ENCODE measurements at places on chromosomes 3 and 15.

DNA sequence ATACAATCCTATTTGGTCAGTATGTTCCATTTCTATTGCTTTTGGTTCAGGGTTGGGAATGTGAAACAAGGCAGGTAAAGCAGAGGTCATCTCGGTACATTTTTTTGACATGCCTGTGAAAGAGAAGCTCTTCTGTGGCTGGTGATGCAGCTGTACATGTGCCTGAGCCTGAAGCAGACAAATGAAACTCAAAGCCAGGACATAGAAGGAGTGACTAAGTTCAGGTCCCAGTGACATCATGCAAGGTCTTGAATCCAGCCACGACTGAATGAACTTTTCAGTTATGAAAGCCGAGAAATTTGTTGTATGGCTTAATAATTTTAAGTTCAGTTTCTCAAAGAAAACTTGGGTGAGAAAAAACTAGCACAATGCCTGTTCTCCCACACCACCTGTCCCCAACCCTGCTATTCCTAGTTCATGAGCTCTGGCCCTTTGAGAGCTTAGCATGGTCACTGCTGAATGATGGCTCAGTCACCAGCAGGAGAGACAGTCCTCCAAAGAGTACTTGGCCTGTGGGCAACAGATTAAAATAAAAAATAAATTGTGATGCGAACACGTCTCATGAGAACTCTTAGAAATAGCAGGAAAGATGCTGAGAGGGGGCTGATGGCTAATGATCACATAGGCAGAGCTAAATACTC is 600.2 kb upstream of the GRM7 start:
- no peak for DNase-seq

GRCh38 chr3:13215940-13216546 is 142.8 kb upstream of the IQSEC1 start:
- no peak for DNase-seq

DNA sequence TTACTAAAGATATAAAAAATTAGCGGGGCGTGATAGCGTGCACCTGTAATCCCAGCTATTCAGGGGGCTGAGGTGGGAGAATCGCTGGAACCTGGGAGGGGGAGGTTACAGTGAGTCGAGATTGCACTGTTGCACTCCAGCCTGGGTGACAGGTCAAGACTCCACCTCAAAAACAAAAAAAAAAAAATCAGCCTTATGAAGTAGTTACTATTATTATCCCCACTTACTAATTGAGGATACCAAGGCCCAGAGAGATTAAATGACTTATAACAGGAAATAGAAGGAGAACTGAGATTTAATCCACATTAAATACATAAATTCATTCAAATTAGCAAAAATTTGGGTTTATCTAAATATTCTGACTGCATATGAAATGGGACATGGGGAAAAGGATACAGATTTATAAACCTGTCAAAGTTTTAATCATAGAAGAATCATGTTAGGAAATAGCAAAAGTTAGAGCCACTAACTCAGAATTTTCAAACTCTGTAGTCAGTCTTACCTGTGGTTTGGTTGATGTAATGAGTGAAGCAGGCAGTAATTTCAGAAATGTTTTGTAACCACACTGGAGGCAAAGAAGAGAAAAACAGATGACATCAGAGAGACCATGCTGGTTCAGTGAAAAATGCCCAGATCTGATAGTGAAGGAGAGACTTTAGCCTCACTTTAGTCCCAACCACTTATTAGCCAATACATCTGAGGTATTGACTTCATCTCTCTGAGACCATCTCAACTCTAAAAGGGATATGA is 25.0 kb upstream of the ACAP2 start:
- no peak for DNase-seq

GRCh38 chr15:68729789-68730411 is 90.8 kb downstream of the ANP32A start:
- no peak for DNase-seq

DNA sequence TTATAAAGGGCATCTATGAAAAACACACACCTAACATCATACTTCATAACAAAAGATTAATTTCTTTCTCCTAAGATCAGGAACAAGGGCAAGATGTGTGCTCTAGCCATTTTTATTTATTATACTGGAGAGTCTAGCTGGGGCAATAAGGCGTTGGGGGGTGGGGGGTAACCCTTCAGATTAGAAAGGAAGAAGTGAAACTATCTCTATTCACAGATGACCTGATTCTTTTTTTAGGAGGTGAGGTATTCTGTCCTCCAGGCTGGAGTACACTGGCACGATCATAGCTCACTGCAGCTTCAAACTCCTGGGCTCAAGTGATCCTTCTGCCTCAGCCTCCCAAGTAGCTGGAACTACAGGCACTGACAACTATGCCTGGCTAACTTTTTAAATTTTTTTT is 89.5 kb upstream of the MANF start:
- DNase-seq: no peak

GRCh38 chr3:185175370-185175987 is 22.6 kb upstream of the C3orf70 start:
- DNase-seq: peak; percentile 95

DNA sequence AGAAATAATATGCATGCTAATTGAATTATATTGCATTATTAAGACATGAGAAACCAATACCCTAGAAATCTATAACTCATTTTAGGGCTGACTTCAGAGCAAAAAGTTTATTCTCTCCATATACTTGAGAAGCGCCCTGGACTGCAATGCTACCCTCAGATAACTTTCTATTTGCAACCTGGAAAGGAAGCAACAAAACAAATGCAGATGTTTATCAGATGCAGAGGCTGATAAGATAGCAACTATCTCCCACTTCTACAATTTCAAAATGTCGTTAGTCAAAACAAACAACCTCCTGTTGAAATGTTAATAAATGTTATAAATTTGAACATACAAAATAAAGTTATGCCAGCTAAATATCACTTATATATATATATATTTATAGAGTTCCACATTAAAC is 34.8 kb downstream of the HES1 start:
- no peak for DNase-seq

GRCh38 chr3:146227486-146227885 is 23.4 kb downstream of the PLSCR4 start:
- no peak for DNase-seq

DNA sequence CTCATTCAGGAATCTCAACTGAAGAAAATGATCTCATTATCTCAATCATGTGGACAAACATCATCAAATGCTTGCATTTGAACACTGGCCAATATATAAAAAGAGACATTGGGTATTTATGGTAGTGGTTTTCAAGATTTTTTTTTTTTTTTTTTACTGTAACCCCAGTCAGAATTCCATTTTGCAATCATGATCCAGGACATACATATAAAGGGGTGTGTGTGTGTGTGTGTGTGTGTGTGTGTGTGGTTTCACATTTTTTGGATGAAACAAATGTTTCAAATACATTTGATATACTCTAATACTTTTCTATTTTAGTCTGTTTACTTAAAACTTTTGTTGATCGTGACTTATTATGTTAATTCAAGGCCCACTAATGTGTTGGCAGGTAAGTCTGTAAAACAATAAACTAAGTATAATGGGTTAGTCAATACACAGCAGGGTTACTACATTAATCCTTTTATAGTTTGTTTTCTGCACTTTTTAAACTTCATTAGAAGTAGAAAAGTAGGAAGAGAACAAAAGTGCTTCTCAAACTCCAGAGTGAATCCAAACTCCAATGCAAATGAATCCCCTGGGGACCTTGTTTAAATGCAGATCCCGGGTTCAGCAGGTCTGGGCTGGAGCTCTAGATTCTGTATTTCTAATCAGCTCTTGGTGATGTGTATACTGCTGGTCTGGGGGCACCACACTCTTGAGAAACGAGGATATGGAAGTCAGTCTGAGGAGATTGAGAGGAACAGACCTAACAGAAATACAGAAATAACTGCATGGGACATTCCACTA is 17.6 kb downstream of the THRB start:
- DNase-seq: peak; percentile 45

DNA sequence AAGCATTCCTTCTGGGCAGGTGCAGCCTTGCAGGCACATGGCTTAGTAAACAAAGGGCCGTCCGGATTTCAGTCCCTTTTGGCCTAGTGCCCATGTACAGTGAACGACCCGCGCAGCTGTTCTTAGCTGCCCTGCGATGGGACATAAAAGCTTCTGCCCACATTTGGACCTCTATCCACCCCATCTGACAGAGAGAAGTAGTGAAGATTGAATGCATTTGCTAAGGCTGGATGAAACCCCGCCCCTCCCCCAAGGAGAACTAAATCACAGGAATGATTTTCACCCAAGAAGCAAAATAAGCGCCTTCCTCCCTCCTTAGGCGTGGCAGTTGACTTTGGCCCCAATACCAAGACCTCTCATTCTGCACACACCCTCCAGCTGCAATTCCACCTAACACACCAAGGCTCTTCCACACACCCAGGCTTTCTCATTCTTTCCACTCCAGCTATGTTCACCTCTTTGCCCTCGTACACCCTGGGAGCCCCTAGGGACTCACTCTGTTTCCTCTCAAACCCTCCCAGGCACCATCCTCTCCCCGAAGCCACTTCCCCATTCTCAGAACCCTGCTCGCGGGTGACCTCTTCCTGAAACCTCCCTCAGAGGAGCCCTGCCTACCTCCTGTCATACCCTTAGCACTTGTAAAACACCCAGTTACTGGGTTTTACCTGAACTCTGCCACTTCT is 14.1 kb upstream of the HRH1 start:
- DNase-seq: peak; percentile 76

GRCh38 chr15:96102631-96103030 is 227.9 kb upstream of the NR2F2 start:
- no peak for DNase-seq

- peak; percentile 93 for DNase-seq
These were observed 339.8 kb upstream of the RARB start for GRCh38 chr3:25088284-25088683.

GRCh38 chr15:43274136-43274535 is 7.4 kb upstream of the TGM5 start:
- DNase-seq: no peak

DNA sequence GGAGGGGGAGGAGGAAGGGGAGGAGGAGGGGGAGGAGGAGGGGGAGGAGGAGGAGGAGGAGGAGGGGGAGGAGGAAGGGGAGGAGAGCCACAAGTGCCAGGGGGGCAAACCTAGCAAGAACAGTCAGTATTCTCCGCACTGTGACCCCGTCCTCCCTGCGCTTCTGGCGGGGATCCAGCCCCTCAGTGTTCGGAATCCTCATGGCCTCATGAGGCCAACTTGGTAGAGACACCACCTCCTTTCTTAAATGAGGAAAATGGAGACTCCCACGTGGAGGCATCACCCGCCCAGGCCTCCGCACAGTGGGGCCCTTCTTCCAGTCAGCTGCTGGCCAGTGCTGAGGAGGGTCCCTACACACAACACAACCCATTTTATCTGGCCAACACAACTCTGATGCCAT is 163.4 kb downstream of the XXYLT1 start:
- DNase-seq: no peak

DNA sequence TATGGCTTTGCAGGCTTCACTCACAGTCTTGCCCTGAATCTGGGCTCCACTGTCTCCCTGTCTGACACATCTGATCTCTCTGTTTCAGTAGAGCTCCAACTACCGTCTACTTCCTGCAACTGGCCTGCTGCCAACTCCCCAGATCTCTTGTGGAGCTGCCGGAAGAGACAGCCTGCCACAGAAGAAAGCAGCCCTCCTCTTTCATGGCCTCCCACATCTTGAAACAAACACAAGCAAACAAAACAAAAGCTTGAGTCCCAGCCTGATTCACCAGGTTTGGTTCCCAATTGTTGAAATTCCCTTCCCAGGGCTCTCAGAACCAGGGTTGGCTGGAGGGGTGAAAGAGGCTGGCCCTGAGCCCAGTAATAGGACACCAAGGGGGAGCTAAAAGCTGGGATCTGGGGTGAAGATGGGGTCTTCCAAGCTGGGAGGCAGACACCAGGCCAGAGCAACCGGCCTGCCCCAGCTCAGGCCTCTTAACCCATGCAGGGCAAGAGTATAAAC is 55.3 kb upstream of the CA12 start:
- DNase-seq: peak; percentile 98

DNA sequence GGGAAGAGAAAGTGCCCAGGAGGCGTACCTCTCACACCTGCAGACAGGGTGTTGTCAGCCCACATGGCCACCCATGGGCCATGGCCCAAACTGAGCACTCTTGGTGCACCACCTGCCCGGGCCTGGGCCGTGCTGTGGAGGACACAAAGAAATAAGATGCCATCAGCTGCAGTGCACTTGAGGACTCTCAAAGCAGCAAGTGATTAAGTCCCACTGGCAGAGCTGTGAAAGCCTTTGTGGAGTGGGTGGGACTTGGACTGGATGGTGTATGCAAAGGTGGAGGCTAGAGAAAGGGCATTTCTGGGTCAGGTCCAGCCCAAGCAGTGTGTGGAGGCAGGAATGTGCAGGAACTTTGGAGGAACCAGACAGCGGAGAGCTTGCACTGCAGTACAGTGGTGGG is 122.3 kb downstream of the MEGF11 start:
- no peak for DNase-seq

DNA sequence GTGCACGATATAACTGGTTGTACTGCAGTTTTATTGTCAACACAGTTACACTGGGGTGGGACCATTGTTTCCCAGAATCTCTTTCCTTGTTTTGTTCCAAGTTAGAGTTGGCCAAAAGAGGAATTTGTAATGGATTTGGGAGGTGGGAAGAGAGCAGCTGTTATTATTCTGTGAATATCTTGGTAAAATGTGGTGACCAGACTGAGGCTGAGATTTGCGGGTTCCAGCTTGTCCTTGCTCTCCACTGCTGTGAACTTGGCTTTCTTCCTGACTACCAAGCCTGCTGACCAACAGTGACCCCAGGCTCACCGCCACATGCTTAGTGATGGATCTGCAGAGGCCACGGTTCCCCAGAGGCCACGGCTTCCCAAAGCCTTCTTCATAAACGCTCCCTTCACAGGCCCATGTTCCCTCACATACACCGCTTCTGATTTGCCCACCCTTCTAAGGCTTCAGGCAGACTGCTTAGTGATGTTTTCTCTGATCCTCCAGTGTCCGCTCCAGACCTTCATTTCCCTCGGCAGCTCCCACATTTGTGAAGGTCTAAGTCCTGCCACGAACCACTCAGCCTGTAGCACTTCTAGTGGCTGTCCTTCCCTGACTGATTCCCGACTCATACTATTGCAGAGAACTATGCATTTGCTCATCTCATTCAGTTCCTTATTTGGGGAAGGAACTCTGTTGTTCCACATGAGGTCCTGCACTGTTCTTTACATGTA is 525.5 kb upstream of the RGMA start:
- DNase-seq: no peak

DNA sequence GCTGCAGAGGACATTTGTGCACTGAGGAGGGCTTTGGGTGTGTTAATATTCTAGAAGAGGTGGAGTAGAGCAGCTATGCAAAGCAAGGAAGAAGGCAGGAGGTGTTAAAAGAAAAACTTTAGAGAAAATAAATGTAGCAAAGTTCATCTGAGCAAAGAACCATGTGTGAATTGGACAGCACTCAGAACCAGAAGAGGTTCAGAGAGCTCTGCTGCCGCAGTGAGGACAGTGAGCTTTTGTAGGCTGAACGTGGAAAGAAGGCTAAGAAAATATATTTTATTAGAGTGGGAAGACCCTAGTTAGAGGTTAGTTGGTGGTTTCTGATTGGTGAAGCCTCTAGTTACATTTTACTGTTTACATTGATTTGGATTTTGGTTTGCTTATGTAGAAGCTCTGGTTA is 50.7 kb downstream of the ST6GAL1 start:
- DNase-seq: no peak

DNA sequence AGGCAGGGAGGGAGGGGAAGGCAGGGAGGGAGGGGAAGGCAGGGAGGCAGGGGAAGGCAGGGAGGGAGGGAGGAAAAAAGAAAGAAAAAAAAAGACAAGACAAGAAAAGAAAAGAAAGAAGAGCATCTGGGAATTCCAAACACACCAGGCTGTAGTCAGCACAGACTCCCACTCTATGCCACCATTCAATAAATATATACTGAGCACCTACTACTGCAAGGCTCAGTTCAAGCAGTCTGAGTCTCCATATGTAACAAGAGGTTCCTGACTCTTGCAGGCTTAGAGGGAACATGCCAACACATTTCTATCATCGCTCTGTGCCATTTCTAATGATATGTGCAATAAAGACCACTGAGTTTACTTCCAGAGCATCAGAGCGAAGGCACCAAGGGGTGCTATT is 47.7 kb downstream of the ANXA2 start:
- peak; percentile 20 for DNase-seq

Data from NCI-H69 (cell line).